ENCODE measurements at places on chromosomes 12 and 14. TPM values are rescaled to one million over a fixed set of nuclear protein-coding genes. Genes with fewer than 3 reads are reported as not detected.
A peak's percentile ranks its signal among the peaks of the same experiment; 100 is the strongest.

DNA sequence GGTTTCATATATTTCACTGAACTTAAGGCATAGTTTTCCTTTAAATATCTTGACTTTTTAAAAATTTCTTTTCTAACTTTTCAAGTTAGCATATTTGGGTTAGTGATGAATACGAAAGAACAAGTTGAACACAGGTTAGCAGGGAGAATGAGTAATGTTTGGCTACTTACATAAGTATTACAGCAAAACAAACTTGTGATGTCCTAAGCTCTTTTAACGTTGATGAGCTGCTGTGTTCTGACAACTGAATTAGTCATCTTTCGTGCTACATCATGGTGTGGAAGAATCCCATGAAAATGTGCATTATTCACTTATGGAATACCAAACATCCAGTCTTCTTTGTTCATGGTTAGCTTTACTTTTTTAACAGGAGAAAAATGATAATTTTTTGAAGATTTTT is 36.3 kb upstream of the PDZRN4 start:
- H3K27ac ChIP-seq, result no peak overlapping the region
- H3K4me1 ChIP-seq, result no peaks in the 10 kb centered on the region
- H3K4me3 ChIP-seq, result no peak overlapping the region
- peak; percentile 40 for DNase-seq

DNA sequence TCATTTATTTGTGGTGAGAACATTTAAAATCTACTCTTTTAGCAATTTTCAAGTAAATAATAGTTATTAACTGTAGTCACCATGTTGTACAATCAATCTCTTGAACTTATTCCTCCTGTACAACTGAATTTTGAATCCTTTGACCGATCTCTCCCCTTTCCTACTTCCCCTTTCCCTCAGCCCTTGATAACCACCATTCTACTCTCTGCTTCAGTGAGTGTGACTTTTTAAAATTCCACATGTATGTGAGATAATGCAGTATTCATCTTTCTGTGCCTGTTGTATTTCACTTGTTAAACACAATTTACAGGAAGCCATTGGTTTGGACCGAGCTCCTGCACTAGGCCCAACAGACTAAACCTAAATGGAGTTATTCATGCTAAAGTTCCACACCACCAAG is 458.9 kb upstream of the PDE3A start:
- no peak overlapping the region for H3K4me3 ChIP-seq
- H3K4me1 ChIP-seq, result no peaks in the 10 kb centered on the region
- no peak for DNase-seq
- H3K36me3 ChIP-seq, result no peaks in the 10 kb centered on the region
- no peaks in the 10 kb centered on the region for H3K27me3 ChIP-seq
- H3K27ac ChIP-seq, result no peak overlapping the region

Gene C12orf50
- total RNA-seq, result not detected

Gene SOX5
- total RNA-seq, result not detected

Gene CELA1
- 0.58 TPM for total RNA-seq

Gene DGKA
- 91.0 TPM for total RNA-seq

DNA sequence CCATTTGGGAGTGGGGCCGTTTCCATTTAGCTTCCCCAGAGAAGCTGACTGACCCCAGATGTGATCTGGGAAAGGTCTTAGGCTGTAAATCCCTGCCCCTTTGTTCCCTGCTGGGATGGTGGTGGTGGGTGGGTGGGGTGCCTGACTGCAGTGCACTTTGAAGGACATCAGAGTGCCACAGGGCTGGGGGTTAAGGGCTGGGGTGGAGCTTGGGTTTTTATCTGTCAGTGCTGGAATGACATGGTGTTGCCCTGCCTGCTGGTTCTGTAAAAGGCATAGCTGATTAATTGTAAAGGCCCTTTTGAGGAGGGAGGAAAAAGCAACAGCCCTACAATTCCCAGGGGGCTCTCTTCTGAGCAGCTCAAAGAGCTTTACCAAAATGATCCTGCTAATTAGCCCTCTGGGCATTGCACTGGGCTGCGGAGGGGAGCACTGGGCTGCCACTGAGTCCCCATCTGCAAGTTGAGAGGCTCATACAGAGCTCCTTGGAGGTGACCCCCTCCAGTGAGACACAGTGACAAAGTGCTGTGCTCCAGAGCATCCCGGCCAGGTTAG is 21.1 kb downstream of the PLEKHG3 start:
- H3K4me3 ChIP-seq, result no peak overlapping the region
- H3K36me3 ChIP-seq, result peaks cover 17% of the 10 kb centered on the region
- DNase-seq, result no peak
- peaks cover 68% of the 10 kb centered on the region for H3K4me1 ChIP-seq

DNA sequence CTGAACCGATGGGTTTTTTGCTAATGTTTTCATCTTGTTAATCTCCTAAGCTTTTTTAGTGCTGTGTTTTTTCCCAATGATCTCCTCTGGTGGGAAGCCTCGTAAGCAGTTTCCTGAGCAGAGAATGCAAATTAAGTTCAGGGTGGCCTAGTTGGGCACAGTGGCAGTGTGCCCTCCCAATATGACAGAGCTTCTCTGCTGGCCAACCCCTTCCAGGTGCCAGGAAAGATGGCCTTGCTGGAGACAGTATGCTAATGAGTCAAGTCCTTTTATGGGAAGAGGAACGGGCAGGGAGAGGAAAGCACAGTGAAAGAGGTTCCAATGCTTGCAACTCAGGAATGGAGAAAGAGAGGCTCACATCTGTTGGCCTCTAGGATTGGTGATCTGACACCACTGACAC is 115.8 kb downstream of the GCH1 start:
- H3K27me3 ChIP-seq, result no peaks in the 10 kb centered on the region
- no peak overlapping the region for H3K27ac ChIP-seq
- H3K4me3 ChIP-seq, result no peak overlapping the region

Data from PC-9 (cell line).